Right lobe of liver (tissue), 6 donors: ENCODE measurements at places on chromosomes 3 and 15.

DNA sequence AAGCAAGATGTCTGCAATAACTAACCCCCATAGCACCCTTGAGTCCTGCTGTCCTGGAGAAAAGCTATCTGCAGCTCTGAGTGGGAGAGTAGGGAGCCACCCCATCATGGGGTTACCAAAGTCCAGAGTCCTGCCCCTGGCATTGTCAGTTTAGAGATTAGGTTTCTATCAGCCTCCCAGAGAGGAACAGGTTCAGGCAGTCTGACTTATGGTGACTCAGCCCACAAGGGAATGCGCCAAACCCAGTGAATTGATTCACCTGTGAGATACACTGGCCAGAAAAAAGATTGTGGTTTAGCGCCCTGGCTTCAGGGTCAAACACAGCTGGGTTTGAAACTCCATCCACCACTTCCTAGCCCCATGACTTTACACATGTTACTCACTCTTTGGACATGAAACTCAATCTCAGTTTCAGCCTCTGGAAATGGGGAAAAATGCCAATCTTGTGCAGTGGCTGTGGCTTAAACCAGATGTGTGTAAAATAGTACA is 263.6 kb upstream of the HES1 start:
- peak; percentile 56 for DNase-seq

- no peak for DNase-seq
These were observed at the start of gene KBTBD13 for GRCh38 chr15:65076486-65077290. Gene KBTBD13, plus strand, starts transcription at chr15:65076746. Its CDS starts 70 bp downstream, at chr15:65076816.

GRCh38 chr3:118863731-118864322 is 170.8 kb downstream of the IGSF11 start:
- no peak for DNase-seq

- DNase-seq: no peak
These were observed 3.8 kb downstream of the CALML4 start for GRCh38 chr15:68201153-68201878.

DNA sequence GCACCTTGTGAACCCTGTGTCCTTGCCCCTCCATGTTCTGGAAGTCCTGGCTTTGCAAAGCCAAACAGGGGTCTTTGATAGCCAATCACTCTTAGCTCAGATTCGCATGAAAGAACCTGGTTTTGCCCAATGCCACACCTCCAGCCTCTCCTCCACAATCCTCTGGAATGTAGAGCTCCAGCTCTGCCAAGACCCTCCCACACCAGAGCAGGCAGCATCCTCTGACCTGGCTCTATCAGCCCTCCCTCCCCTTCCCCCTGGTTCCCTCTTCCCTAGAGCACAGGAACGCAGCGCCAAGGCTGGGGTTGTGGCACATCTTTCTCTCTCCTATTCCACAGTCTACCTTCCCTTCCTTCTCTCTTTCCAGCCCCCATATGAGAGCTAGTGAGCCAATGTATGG is 133.3 kb downstream of the RPLP1 start:
- no peak for DNase-seq
